ENCODE measurements at places on chromosomes 5 and 9.

- no peak overlapping the region for H3K4me3 ChIP-seq
- no peaks in the 10 kb centered on the region for H3K36me3 ChIP-seq
- H3K27ac ChIP-seq, result no peak overlapping the region
These were observed 78.5 kb downstream of the CACNA1B start for GRCh38 chr9:137956039-137956438.

DNA sequence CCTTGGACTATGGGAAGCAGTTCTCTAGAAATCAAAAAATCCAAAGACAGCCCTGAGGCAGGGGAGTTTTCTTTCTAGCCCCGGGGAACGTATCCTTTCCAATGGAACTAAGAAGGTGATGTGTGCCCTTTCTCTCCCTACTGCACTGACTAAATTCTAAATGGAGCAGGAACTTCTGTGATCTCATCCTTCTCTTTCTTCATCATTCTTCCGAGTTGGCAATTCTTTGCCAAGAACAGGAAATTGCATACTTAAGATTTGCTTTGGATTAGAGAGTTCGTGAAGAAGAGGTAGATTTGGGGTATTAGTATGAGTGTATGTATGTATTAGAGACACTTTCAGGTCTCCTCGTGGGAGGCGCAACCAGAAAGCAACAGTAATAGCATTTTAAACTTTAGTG is 178.0 kb upstream of the PIK3R1 start:
- DNase-seq, result no peak
- no peaks in the 10 kb centered on the region for H3K27me3 ChIP-seq
- H3K36me3 ChIP-seq, result no peaks in the 10 kb centered on the region
- no peak overlapping the region for H3K27ac ChIP-seq

GRCh38 chr5:16963821-16964220 is 27.7 kb upstream of the MYO10 start:
- DNase-seq, result no peak
- H3K27ac ChIP-seq, result no peak overlapping the region
- H3K27me3 ChIP-seq, result no peaks in the 10 kb centered on the region
- H3K4me1 ChIP-seq, result no peaks in the 10 kb centered on the region

GRCh38 chr5:124957063-124957462 is 210.6 kb upstream of the ZNF608 start:
- H3K36me3 ChIP-seq, result no peaks in the 10 kb centered on the region
- no peak overlapping the region for H3K4me3 ChIP-seq
- H3K27me3 ChIP-seq, result no peaks in the 10 kb centered on the region
- H3K4me1 ChIP-seq, result no peaks in the 10 kb centered on the region
- no peak for DNase-seq
- no peak overlapping the region for H3K27ac ChIP-seq

- DNase-seq, result no peak
- no peaks in the 10 kb centered on the region for H3K27me3 ChIP-seq
- no peaks in the 10 kb centered on the region for H3K36me3 ChIP-seq
- H3K27ac ChIP-seq, result no peak overlapping the region
- H3K4me1 ChIP-seq, result no peaks in the 10 kb centered on the region
These were observed 67.8 kb downstream of the FAT2 start for GRCh38 chr5:151523335-151523734.

DNA sequence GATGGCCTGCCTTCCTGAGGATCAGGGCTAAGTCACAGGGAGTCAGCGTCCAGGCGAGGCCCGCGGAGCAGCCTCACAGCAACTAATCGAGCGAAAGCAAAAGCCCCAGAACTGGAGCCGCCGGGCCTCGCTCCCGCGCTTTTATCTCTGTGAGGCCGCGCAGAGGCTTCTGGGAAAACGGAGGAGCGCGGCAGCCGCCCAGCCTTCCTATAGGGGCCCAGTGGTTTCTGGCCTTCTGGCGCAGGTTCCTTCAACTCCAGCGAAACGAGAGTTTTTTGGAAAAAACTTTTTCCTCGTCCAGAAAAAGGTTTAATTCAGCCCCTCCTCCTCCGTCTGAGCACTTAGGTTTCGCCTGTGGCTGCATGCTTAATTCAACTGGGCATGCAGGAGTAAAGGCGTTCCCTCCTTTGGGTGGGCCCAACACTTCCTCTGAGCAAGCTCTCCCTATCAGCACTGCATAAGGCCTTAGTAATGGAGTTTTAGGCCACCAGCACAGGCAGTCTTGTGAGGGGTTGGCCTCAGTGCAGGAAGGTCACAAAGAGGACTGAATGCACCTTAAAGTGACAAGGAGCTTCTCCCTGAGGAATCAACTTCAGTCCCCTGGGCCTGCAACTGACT is at the start of gene MEIKIN:
Gene MEIKIN (minus strand): TSS at position 113 of the 618 bp plus-strand sequence. CDS start 158 bp downstream, outside the sequence.
- H3K4me3 ChIP-seq, result no peak within 1 kb of the TSS
- no peaks in the 10 kb centered on the region for H3K27me3 ChIP-seq
- no peak for DNase-seq
- no peaks in the 10 kb centered on the region for H3K36me3 ChIP-seq
- no peak within 1 kb of the TSS for H3K27ac ChIP-seq
- H3K4me1 ChIP-seq, result no peaks in the 10 kb centered on the region

- no peak overlapping the region for H3K27ac ChIP-seq
- H3K36me3 ChIP-seq, result no peaks in the 10 kb centered on the region
- H3K4me1 ChIP-seq, result no peaks in the 10 kb centered on the region
- no peaks in the 10 kb centered on the region for H3K27me3 ChIP-seq
- no peak for DNase-seq
- H3K4me3 ChIP-seq, result no peak overlapping the region
These were observed 57.8 kb upstream of the RAI14 start for GRCh38 chr5:34598177-34598794.

GRCh38 chr5:79225441-79225840 is 10.5 kb upstream of the JMY start:
- H3K36me3 ChIP-seq, result no peaks in the 10 kb centered on the region
- H3K27ac ChIP-seq, result no peak overlapping the region
- no peaks in the 10 kb centered on the region for H3K4me1 ChIP-seq
- H3K27me3 ChIP-seq, result no peaks in the 10 kb centered on the region

DNA sequence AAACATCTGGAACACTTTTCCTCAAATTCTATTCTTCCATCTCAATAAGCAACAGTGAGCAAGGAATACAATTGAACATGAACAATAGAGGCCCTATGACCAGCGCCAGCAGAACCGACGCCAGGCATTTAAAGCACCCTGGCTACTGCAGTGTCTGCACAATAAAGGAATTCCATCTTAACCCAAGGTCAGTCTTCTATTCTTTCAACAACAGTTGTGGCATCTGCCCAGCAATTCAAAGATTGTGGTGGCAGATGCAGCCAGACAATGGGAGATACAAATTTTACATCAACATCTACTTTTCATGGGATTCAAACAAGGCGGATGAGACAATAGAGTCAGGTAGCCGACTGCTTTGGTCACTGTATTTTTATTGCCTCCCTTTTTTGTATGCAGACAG is 65.9 kb downstream of the ELL2 start:
- peaks cover 2% of the 10 kb centered on the region for H3K36me3 ChIP-seq
- H3K4me1 ChIP-seq, result no peaks in the 10 kb centered on the region
- no peaks in the 10 kb centered on the region for H3K27me3 ChIP-seq

DNA sequence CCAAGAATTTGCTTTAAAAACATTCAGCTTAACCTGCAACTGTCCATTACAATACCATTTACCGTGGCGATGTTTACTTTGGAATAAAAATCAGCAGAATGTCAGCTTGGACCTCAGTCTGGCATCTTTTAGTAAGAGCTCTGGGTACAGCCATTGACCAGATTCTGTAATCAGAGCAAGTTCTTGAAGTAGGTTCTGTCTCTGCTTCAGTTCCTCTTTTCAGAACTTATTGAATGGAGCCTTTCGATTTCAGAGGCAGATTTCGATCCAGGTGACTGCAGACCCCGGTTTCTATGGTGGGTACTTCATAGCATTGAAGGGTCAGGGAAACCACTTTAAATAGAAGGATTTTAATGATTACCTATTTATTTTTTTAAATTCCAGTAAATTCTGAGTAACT is 53.4 kb upstream of the SV2C start:
- no peak overlapping the region for H3K4me3 ChIP-seq
- H3K27me3 ChIP-seq, result no peaks in the 10 kb centered on the region
- no peaks in the 10 kb centered on the region for H3K4me1 ChIP-seq
- no peak for DNase-seq
- H3K36me3 ChIP-seq, result no peaks in the 10 kb centered on the region

DNA sequence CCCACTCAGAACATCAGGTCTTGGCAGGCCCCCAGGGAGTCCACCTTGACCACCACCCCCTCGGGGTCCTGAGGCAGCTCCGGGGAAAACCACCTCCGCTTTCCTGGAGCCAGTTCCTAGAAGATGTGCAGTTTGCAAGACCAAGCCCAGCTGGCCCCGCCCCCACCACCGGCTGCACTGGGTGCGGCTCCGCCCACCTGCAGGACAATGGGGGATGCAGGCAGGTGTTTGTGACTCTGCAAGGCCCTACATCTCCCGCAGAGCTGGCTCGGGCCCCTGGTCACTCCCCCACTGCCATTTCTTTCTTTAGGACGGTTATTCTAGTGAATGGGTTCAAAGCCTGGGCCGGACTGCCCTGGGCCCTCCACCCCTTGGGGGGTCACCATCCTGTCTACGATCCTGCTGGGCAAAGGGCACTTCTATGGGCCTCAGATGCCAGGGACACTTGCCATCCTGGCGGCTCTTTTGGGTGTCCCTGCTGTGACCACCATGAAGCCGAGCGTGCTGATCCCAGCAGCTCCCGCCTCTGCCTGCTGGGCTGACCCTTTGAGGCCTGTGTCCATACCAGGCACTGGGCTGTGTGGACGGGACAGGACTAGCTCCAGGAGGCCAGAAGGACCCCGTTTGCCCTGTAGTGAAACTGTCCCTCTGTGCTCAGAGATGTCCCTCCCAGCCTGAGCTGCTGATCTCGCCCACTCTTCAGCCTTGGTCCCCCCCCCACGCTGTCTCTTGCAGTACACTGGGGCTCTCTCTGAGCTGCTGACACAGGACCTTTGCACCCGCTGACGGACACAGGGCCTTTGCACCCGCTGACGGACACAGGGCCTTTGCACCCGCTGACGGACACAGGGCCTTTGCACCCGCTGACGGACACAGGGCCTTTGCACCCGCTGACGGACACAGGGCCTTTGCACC is 5.9 kb upstream of the NACC2 start:
- DNase-seq, result no peak
- H3K27me3 ChIP-seq, result no peaks in the 10 kb centered on the region
- no peak overlapping the region for H3K27ac ChIP-seq
- H3K4me3 ChIP-seq, result no peak overlapping the region
- no peaks in the 10 kb centered on the region for H3K36me3 ChIP-seq

DNA sequence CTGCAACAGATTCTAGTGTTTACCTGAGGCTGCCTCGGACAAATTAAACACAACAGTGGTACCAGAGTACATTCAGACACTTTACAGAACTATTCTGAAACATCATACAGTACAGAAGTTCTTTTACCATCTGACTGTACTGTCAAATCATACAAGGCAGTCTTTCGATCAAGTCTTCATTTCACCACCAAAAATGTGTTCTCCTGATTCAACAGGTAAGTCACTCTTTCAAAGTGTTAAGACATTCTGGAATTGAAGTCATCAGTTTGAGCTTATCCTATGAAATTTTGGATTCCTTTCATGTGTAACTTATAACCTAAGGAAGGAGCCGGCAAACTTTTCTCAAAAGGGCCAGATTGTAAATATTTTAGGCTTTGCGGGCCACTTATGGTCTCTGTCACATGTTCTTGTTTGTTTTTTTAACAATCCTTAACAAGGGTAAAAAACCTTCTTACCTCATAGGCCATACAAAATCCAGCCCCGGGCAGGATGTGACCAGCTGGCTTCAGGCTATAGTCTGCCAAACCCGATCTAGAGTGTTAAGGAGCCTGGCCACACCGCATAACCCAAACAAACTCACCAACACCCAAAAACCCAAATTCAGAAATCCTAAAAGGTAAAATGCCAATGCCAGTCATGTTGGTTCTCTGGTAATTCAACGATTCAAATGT is 151.6 kb downstream of the DENND1A start:
- H3K36me3 ChIP-seq, result no peaks in the 10 kb centered on the region
- no peaks in the 10 kb centered on the region for H3K27me3 ChIP-seq
- H3K4me3 ChIP-seq, result no peak overlapping the region
- DNase-seq, result no peak

- H3K27me3 ChIP-seq, result no peaks in the 10 kb centered on the region
- H3K36me3 ChIP-seq, result no peaks in the 10 kb centered on the region
- H3K4me3 ChIP-seq, result no peak overlapping the region
- H3K27ac ChIP-seq, result no peak overlapping the region
These were observed 15.2 kb downstream of the TMEM171 start for GRCh38 chr5:73135429-73136054.

DNA sequence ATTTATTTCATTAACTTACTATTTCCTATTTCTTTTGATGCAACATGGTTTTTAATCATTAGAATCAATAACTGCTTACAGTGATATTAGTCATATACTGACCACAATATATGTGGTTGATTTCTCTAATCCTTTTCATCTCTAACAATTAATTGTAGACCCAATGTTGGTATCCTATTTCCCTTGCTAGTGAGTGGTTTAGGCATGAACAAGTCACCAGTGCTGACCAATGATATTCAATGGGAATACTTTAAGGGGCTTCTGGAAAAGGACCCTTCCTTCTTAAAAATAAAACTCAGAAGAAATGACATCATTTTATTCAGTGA is 672.4 kb upstream of the GRAMD2B start:
- no peaks in the 10 kb centered on the region for H3K27me3 ChIP-seq
- H3K27ac ChIP-seq, result no peak overlapping the region
- DNase-seq, result no peak
- H3K4me1 ChIP-seq, result no peaks in the 10 kb centered on the region
- no peak overlapping the region for H3K4me3 ChIP-seq

GRCh38 chr9:27653246-27653645 is 80.0 kb upstream of the C9orf72 start:
- no peak overlapping the region for H3K4me3 ChIP-seq
- no peaks in the 10 kb centered on the region for H3K27me3 ChIP-seq
- H3K36me3 ChIP-seq, result no peaks in the 10 kb centered on the region
- no peaks in the 10 kb centered on the region for H3K4me1 ChIP-seq
- no peak for DNase-seq

DNA sequence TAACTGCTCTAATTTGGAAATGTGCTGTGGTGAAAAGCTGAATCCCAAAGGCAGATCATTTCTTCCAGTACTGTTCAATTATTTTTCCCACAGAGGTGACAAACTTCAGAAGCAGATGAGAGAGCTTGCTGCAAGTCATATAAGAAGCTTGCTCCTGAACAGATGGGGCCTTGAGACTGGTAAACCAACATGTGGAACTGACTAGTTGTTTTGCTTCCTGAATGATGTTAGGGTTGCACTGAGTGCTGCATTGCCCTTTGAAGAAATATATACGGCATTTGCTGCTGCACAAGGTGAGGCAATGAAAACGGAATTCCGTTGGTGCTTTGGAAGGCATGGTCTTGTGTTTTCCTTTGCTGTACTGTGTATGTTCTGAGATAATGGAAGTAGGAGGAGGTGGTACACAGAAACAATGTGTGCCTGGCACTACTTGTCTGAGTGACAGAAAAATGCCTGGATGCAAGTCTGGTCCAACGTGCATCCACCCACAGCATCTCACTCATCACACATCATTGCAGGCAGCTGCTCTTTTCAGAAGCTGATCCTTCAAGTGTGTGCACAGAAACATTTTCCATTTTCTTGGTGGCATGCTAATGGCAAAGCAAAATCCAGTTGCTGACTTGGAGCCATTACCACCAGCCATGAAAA is 76.9 kb downstream of the ANKH start:
- H3K27me3 ChIP-seq, result no peaks in the 10 kb centered on the region
- no peaks in the 10 kb centered on the region for H3K36me3 ChIP-seq
- H3K27ac ChIP-seq, result no peak overlapping the region
- DNase-seq, result no peak

GRCh38 chr5:173730632-173731298 is 114.3 kb upstream of the BOD1 start:
- DNase-seq, result no peak
- H3K27ac ChIP-seq, result no peak overlapping the region
- no peaks in the 10 kb centered on the region for H3K4me1 ChIP-seq
- H3K36me3 ChIP-seq, result no peaks in the 10 kb centered on the region
- H3K27me3 ChIP-seq, result no peaks in the 10 kb centered on the region
- H3K4me3 ChIP-seq, result no peak overlapping the region

GRCh38 chr5:67350185-67350584 is 153.6 kb upstream of the CD180 start:
- no peak overlapping the region for H3K27ac ChIP-seq
- peaks cover 2% of the 10 kb centered on the region for H3K4me1 ChIP-seq
- H3K27me3 ChIP-seq, result no peaks in the 10 kb centered on the region
- H3K4me3 ChIP-seq, result no peak overlapping the region
- DNase-seq, result no peak
